Omental fat pad (tissue), 4 donors: ENCODE measurements at places on chromosomes 3 and 15. TPM values are rescaled to one million over a fixed set of nuclear protein-coding genes. Genes with fewer than 3 reads are reported as not detected.

GRCh38 chr15:89904519-89904918 lies 8.2 kb downstream of the ARPIN start:
- DNase-seq = no peak

DNA sequence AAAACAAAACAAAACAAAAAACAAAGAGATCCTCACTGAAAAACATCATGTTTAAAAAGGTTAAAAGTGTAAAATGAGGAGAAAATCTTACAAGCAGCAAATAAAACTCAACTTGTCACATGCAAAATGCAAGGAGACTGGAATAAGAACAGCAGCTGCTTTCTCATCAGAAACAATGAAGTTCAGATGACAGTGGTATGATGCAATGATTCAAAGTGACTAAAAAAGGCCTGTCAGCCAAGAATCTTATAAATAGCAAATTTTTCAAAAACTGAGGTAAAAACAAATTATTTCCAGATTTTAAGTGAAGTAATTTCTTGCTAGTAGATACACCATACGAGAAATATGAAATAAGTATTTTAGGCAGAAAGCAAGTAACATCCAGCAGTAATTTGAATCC lies 68.6 kb upstream of the EPHA3 start:
- DNase-seq = no peak

DNA sequence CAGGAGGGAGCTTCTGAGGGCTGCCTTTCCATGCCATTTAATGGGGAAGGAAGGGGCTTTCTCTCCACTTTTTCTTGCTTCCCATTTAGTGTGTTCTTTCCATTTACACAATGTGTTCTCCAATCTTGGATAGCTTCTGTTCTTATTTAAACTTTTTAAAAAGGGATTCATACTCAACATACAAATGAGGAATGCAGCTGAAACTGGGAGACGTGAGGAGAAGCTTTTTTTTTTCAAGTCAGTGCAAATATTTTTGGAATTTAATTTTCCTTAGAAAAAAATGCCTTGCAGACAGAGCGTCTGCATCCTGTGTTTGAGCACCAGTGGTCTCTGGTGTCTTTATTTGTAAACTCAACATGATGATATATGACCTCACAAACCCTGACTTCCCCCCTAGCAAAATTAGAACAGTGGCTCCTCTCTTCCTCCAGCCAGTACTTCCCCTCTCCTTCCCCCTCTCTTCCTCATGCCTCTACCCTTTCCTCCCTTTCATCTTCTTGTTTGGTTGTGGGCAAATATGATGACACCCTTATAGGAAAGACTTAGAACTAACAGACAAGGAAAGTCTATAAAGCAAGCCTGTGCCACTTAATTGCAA lies 48.1 kb upstream of the PCSK6 start:
- DNase-seq = no peak

GRCh38 chr3:11282250-11283138 lies 10.3 kb downstream of the ATG7 start:
- DNase-seq = no peak

NEK10 gene
- 0.65 TPM for total RNA-seq

DNA sequence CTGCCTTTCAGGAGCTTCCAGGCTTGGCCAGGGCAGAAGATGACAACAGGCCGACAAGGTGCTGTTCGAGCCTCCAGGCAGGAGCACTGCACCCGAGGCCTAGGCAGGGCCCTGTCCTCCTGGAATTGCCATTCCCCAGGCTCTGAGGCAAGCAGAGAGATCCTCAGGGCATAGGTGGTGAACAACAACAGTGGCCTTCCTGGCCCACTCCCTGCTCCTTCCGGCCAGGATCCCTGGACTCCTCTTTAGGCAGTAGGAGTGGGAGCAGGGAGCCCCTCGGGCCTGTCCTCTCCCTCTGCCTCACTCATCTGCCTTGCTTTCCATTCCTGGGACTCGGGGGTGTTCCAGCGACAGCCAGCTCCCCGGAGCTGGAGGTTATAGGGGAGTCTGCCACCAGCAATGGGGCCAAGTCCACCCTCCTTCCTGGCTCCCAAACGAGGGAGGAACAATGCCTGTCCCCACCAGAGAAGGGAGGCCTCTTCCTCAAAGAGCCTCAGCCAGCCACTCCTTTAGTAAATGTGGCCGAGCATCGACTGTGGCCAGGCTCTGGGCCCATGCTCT lies 135.0 kb downstream of the NUP210 start:
- DNase-seq = no peak
